ENCODE measurements at places on chromosomes 12 and 14. TPM values are rescaled to one million over a fixed set of nuclear protein-coding genes. Genes with fewer than 3 reads are reported as not detected.
A peak's percentile ranks its signal among the peaks of the same experiment; 100 is the strongest.

Gene SLC5A8
- not detected for total RNA-seq

DNA sequence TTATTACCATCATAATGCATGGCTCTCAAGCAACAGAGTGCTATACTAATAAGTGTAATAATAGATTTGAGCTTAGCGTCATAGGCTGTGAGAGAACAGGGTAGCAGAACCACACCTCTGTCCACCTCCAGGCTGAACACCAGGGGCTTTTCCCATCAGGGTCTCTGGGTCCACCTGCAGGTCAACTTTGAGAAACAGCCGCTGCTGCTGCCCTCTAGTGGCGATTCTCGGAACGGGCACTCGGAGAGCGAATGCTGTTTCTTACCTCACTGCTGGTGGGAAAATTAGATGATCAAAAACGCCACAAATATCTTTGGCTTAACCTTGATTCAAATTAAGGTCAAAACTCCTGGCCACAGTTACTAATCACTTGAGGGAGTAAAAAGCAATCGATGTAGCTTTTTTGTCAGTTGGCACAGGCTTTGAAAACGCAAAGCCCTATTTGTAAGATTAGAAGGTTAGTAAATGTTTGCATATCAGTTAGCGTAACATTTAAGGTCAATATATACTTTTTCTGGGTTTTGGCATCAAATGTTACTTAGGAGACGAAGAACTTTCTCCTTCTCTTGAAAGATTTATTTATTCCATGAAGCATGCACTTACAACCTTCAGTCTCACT is 127.9 kb upstream of the TMEM132D start:
- peak; percentile 73 for DNase-seq

DNA sequence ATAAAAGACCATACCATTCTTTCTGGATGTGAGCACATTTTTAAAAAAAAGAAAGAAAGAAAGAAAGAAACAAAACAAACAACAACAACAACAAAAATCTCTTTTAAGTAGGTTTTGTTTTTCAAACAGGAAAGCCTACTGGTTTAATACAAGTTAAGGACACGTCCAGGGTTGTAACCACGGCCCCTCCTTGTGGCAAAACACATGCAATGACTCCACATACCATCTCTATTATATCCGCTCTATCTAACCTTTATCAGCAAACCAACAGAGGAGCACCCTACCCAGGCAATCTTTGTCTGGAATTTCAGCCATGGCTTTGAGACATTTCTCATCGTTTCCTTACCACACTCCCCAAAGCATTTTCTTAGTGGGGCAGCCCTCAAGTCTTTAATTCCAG is 360.5 kb upstream of the TMPO start:
- peak; percentile 69 for DNase-seq

GRCh38 chr14:53218161-53218560 is 65.0 kb upstream of the DDHD1 start:
- DNase-seq: no peak

DNA sequence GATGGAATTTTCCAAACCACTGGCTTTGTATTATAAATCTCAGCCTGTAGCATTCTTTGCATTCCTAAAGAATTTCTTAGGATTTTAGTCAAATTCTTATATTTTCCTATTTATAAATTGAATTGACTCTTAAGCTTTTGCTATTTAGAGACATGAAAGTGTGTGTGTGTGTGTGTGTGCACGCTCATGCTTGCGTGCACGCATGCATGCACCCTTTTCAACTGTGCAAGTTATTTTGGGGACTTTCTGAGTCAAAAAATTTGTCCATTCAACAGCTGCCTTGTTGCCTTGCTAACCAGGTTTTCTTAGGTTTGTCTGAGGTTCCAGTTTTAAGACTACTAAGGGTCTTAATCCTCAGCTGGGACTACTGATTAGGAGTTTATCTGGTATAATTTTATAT is 42.6 kb downstream of the GPATCH2L start:
- DNase-seq: no peak

DNA sequence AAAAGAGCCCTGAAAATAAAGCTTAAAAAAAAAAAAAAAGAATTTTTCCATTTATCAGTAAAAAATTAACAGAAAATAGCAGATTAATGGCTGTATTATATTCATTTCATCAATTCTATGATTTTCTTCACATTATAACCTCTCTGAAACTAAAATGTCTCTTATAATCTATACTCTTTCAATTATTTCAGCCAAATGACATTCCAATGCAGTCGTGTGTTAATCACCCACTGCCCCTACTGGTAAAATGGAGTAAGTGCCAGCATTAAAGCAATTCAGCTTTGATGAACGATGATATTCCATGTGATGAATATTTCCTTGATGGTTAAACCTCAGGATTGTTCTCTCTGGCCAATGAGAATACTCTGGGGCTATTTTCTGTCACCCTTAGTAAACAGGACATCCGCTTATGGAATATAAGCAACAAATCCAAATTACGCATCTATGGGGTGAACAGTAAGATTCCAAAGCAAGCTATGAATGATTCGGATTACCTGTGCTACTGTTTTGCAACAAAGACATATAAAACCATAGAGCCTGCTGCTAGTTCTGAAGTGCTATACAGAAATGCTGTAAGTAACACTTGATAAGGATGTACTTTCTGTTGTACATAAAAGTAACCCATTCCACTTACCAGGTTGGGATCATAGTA is 20.3 kb upstream of the SYCP3 start:
- peak; percentile 33 for DNase-seq

DNA sequence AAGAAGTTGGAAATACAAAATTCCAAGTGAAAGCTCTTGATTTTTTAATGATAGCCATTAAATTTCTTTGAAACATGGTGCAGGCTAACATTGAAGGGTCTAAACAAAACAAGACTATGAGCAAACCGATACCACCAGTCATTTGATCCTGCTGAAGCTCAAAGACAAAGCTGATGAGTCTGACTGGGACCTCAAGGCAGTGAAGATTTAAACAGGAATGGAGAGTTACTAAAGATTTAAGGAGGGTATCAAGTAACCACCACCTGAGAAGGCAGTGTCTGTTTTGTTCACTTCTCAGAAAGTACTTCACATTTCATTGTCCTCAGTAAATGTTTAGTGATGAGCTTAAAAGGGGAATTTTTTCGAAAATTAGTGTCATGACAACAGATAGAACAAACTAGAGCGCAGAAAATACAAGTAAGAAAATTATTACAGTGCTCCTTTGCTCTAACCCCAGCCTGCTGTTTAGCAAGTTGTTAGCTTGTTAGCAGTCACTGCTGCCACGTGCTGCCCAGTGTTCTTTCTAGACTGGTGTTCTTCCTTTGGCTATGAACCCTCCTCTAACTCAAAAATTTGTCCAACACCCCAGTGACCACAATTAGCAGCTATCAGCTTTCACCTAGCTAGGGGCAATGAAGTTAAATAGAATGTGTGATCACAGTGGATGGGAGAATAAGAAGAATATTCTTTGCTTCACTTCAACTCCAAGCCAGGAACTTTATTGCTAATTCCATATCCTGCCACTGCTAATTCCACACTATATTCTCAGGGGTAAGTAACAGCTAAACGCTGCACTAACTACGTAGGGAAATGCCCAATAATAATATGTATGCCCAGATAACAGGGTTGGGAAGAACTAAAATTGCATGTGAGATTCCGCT is 41.1 kb downstream of the YAF2 start:
- DNase-seq: no peak

GRCh38 chr12:67449591-67450052 is 180.5 kb downstream of the CAND1 start:
- DNase-seq: no peak

GRCh38 chr14:67917006-67917405 is 97.4 kb downstream of the RAD51B start:
- DNase-seq: no peak

DNA sequence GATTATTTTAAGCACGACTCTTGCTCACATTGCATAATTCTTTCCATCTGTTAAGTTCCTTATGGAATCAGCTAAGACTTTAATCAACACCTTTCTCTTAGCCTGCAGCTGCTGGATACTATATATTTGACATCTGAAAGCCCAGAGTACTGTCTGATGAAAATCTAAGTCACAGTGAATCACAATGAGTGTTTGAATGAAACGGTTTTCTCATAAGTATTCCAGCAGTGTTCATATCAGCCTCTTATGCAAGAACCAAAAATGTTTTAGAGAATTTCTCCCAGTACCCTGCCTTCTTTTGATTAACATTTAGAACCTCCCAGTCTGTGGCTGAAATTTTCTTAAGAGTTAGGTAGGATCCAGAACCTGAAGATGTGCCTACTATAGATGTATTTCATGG is 55.6 kb downstream of the FRMD6 start:
- DNase-seq: no peak

DNA sequence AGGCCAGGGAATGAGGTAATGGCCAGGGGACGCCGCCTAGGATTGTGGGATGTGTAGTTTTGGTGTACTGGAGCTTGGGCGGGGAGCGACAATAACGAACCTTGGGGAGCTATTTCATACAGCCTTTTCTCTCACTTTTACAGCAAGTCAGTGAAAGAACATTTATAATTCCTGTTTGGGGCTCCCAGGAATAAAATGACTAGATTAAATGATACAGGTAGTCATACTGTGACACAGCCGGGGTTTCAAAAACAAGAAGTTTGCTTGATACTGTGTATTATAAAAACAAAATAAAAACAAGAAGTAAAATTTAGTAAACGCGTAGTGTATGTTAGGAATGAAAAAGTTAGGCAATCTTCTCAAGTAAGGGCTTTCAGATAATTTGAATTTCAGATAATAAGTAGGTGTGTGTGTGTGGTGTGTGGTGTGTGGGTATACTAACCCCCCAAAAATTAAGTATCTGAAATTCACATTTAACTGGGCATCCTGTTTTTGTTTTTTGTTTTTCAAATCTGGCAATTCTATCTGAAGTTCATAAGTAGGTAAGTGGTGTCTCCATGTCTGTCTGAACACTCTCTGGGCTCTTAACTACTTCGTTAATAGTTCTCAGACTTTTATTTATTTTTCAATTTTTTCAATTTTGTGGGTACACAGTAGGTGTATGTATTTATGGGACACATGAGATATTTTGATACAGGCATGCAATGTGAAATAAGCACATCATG is 458 bp upstream of the DCTN2 start:
- DNase-seq: no peak

Gene NYNRIN
- 5.9 TPM for total RNA-seq

Gene GPR84
- not detected for total RNA-seq

Gene AICDA
- total RNA-seq: not detected

Gene BHLHE41
- total RNA-seq: 3.2 TPM

DNA sequence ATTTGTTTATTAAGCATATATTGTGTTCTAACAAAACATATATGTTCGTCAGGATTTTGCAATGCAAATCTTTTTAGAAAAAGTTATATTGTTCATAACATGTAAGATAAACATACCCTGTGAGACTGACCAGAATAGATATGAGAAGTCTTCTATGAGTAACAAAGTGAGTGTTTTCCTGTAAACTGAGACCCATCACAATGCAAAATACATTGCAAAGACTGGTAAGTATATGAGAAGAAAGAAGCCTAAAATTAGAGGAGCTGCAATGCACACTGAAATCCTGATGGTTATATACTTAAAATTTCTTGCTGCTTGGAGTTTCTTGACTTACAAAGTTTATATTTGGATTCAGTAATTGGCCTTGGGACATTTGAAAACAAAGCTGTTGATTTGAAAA is 6.0 kb downstream of the HMGA2 start:
- DNase-seq: no peak

DNA sequence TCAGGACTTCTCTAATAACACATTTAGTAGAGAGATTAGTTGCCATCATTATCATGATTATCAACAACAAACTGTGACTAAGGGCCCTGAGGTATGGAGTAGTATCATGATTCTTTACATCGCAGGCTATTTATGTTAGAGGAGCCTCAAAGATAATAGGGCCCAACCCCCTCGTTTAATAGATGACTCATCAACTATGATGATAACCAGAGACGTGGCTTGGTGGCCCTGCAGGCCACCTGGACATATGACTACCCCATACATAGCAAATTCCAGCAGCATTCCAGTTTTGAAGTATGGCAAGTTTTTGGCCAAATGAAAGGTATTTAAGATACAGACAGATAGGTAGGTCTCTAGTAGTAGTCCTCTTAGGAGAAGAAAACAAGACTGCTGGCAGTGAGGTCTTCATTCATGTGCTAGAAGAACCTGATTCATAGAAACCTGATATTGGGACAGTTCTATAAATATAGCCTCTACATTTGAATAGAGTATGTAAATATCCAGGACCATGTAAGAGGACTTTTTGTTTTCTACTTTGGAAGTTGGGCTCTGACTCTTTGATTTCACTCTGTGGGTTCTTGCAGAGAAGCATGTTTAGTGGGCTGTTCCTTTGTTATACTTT is 5.6 kb downstream of the RIC8B start:
- DNase-seq: no peak

- DNase-seq: no peak
Measured at GRCh38 chr14:61598980-61599379, 96.3 kb upstream of the HIF1A start.

Gene RTL1
- not detected for total RNA-seq

Gene TMEM30B
- total RNA-seq: 31.4 TPM

DNA sequence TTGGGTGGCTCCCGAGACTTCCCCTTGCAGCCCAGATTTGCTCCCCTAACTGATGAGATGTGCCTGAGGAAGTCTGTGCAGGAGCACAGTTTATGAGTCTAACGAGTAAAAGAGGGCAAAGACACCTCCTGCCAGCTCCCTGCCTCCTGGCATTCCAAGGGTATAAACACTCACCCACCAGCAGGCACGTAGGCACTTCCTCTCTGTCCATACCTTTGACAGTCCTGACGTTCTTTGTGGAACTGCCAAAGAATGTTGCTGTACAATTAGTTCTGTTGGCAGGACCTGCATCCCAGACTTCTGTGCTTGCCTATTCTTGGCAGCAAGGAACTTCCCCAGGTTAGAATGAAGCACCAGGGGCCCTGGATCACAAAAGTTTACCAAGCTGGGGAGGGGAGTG is 889.3 kb downstream of the BCL11B start:
- DNase-seq: no peak

Gene PLEKHG7
- 0.12 TPM for total RNA-seq

- DNase-seq: no peak
Measured at GRCh38 chr14:97878727-97879126, 1081.5 kb downstream of the VRK1 start.

DNA sequence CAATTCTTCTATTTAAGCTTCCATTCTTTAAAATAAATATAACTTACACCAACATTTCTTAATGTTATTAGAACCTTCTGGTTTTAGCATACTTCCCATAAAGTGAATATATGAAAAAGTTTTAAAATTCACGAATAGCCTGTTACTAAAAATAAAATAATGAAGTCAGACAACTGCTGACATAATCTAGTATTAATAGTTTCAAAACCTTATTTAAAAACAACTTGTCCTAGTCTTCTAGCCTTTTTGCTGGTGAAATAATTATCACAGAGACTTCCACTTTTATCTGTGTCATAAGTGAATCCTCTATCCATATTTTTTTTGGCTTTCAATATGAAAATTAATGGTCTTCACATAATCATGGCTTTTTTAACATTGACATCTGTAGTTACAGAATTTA is 93.8 kb upstream of the MON2 start:
- no peak for DNase-seq
